ENCODE measurements at places on chromosomes 7 and 10.

GRCh38 chr10:21092683-21093524 is 195.8 kb upstream of the NEBL start:
- no peak for DNase-seq

- no peak for DNase-seq
These were observed 25.5 kb downstream of the VSIR start for GRCh38 chr10:71747551-71748523.

DNA sequence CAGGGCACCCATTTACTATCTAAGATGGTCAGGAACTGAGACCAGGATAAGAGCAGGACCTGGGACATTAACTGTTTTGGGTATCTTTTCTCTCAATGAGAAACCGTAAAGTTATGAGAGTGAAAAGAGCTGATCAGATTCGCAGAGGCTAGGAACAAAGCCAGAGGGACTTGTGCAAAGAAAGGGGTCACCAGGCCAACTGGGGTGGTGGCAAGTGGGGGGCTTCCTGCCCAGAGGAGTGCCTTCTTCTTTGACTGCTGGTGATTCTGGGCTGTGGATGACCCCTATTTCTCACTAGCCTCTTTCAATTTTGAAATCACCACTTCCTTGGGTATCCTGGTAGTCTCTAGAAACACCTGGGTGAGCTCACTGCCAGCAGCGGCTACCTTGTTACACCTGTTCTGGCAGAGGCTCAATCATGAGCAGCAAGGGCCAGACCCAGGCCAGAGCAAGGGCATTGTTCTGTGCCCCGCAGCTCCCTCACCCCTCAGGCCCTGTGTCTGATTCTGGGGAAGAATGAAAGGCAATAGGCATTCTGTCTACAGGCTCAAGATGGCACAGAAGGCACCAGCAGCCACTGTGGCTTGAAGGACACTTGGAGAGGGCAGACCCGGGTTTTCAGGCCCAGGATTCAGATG is 999 bp downstream of the SFTPD start:
- no peak for DNase-seq

GRCh38 chr10:86048571-86048970 is 318.0 kb downstream of the GRID1 start:
- no peak for DNase-seq

GRCh38 chr10:96517284-96517683 is 3.6 kb upstream of the TLL2 start:
- no peak for DNase-seq

DNA sequence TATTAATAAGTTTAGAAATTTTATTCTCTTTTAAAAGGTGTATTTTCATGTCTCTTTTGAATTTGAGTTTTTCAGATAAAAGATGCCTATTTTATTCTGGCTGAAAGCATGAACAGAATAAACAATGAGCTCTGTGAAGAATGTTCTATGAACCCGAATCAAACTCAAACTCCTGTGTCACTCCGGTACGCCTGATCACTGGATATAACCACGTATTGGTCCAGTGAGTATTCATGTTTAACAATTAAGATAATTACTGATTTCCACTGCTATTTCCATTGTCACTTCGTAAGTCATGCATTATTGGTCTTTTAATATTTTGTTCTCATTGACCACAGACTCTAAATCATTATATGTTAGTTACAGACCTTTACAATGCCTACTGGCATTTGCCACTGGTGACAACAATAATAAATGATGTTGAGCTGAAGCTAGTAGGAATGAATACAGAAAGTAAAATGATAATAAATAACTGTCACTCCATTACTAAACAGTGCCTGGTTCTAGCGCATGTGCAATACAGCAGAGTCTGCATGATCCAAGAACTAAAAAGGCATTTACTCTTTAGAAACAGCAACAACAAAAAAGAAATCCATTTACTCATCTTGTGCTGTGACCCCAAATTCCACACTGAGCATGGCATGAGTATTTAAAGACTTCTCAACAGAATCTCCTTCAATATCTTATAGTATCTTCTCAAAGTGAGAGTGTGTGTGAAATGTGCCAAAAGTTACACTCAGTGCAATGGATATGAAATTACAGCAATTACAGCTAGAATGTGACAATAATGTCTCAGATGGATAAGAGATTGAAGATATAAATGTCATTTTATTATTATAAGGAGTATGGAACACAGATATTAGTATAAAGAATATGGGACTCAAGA is 827.0 kb upstream of the LRRTM3 start:
- no peak for DNase-seq

GRCh38 chr10:62059217-62059920 is 157.9 kb downstream of the ARID5B start:
- no peak for DNase-seq
